Neural crest cell (in vitro differentiated cells): ENCODE measurements at places on chromosomes 7 and 10. TPM values are rescaled to one million over a fixed set of nuclear protein-coding genes. Genes with fewer than 3 reads are reported as not detected.

MSS51 gene
- 2.1 and 2.6 TPM in 2 replicates for total RNA-seq

- DNase-seq, result no peak
Measured at GRCh38 chr7:95517870-95518269, 32.1 kb downstream of the ASB4 start.

KLF14 gene
- total RNA-seq, result not detected in 2 replicates

DNA sequence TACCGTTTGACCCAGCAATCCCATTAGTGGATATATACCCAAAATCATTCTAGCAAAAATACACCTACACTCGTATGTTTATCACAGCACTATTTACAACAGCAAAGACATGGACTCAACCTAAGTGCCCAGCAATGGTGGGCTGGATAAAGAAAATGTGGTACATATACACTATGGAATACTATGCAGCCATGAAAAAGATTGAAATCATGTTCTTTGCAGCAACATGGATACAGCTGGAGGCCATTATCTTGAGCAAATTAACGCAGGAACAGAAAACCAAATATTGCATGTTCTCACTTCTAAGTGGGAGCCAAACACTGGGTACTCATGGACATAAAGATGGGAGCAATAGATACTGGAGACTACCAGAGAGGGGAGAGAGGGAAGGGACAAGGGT lies 223.9 kb downstream of the FRMD4A start:
- DNase-seq, result no peak

CLEC2L gene
- 0.39 and 0.65 TPM in 2 replicates for total RNA-seq

GRCh38 chr10:71868192-71868697 lies 17.2 kb upstream of the PSAP start:
- no peak for DNase-seq

- DNase-seq, result no peak
Measured at GRCh38 chr7:108307194-108307593, 149.0 kb downstream of the NRCAM start.
